ENCODE measurements at places on chromosomes 5 and 9.

DNA sequence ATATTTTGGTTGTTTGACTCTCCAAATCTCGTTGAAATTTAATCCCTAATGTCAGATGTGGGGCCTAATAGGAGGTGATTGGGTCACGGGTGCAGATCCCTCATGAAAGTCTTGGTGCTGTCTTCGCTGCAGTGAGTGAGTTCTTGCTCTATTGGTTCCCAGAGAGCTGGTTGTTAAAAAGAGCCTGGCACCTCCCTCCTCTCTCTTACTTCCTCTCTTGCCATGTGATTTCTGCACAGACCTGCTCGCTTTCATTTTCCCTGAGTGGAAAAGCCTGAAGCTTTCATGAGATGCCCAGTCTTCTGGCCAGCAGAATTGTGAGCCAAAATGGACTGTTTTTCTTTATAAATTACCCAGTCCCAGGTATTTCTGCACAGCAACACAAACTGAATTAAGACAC lies 221.6 kb downstream of the MAT2B start:
- no peak for DNase-seq

DNA sequence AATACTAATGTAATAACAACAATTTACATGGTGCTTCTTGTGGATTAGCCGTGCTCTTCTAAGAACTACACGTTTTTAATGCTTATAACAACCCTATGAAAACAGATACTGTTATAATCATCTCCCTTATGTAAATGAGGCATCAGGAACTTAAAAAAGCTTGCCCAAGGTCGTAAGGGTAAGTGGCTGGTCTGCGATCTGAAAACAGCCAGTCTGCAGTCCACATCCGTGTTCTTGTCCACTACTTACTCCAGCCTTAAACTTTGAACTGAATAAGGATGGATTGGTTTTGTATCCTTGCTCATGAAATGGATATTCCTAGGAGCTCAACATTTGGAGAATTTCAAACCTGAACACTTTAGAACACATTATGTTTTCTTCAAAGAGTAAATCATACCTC lies 26.7 kb downstream of the PAM start:
- DNase-seq, result no peak

DNA sequence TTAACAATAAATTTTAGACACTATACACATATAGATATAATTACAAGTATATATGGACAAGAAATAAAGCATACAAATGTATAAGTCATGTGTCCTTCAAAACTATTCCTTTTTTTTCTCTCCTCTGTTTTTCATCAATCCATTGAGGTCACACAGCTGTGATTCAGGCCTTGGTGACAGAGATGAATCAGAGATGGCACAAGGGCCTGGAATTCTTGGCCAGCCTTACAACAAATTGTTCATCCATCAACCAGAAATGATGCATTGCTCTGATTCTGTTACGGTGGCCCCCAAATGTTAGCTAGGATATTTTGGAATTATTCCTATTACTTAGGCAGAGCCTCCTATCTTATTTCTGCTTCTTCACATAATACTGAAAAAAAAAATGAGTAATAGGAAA lies 108.7 kb upstream of the MPDZ start:
- DNase-seq, result no peak

GRCh38 chr5:170631466-170632195 lies 127.8 kb downstream of the KCNIP1 start:
- DNase-seq, result no peak

DNA sequence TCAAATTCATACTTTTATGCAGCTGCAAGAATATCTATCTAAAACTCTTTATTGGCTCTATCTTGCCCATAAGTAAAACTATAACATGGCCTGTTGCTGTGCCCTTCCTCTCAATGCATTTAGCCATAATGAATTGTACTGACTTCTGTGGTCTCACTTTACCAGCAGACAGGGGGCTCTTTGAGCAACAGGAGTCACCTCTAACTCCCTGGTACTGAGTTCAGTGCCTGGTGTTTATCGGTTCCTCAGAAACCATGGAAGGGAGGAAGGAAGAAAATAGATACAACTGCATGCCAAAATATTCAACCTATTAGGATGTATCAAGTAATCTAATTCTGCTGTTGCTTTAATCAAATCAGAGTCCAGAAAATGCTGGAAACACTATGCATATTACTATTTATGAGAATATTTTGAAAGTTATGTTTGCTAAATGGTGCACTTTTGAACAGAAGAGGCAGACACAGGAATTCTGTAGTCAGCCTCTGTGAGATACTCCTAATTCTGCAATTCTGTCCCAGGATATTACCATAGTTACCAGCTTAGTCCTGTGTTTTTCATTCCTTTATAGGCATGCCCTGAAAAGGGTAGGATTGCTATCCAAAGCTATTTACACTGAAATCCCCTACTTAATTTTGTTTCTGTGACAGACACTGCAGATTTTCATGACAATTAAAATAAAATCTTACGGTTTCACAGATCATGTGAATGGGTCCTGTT lies 89.8 kb downstream of the CD180 start:
- no peak for DNase-seq

DNA sequence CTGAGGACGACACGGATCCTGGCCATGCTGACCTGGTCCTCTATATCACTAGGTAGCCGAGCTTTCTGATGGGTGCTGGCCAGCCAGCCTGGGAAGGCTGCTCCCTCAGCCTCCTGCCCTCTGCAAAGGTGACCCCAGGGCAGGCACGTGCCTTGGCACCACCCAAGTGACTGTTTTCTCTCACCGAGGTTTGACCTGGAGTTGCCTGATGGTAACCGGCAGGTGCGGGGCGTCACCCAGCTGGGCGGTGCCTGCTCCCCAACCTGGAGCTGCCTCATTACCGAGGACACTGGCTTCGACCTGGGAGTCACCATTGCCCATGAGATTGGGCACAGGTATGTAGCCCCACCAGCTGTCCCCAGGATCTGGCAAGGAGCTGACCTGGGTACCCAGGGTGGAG lies 3.8 kb downstream of the ADAMTS13 start:
- DNase-seq, result no peak

DNA sequence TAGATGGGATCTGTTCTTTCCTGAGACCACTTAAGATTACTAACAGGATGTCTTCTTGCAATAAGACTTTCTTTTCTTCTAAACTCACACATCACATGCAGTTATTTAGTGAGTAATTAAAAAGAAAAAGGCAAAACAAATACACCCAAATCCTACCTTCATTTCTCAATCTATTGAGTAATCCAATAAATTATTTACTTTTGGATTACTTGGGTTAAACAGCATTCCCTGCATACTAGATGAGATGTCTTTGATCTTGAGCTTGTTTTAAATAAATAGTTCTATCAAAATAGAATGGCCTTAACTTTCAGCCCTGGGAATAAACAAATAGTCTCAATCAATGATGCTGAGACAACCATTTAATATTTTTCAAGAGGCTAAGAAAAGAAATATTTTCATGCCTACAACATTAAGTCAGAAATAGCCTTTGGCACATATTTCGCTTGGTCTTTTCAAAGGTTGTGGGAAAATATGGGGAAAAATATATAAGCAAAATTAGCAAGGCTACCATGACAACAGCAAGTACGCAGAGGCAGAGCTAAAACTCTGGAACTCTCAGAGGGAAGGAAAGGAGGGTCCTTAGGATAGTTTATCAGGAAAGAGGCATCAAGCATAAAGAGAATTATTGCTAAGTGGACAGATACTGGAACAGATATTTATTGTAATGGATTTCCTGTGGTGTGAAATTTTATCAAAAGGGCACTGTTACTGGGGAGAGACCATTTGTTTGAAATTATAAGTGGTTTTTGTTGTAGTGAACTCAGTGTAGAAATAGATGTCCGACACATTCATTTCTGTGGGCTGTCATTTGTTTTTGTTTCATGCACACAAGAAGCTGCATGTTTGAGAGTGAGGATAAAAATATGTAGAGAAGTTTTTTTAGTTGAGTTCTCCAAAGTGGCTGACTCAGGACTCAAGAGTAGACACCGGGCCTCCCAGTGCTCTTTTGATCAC lies 70.2 kb upstream of the CDH6 start:
- DNase-seq, result no peak

- no peak for DNase-seq
Observed at GRCh38 chr5:9361835-9362234, 184.0 kb downstream of the SEMA5A start.

DNA sequence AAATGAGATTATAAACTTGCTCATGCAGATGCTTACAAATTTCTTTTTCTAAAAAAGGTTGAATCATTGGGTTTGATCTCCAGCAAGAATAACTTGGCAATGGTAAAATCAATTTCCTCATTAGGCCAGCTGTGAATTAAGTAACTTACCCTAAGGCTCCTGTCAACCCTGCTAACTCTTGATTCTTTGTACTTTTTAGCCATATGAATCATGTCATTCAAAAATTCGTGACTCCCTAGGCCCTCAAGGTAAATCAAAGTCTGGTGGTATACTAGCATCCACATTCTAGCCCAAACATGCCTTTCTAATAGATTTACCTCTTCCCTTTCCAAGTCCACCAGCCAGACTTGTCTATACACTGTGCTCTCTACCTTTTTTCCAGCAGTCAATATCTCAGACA lies 420.8 kb upstream of the BRINP1 start:
- no peak for DNase-seq

DNA sequence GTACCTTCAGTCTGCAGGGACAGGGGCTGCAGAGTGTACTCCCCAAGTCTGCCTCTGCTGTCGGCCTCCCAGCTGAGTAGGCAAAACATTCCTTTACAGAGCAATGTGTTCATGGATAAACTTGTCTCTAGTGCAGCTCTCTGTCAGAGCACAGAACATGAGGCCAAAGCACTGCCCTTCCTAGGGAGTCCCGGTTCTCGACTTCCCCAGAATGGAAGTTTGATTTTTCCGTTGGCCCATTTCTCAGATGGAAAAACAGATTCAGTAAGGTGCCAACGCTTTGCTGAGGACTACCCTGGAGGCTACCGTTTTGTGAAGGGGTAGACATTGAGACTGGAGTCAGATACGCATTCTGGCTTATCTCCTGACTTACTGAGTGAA lies 422 bp upstream of the TRIM32 start:
- DNase-seq, result no peak

DNA sequence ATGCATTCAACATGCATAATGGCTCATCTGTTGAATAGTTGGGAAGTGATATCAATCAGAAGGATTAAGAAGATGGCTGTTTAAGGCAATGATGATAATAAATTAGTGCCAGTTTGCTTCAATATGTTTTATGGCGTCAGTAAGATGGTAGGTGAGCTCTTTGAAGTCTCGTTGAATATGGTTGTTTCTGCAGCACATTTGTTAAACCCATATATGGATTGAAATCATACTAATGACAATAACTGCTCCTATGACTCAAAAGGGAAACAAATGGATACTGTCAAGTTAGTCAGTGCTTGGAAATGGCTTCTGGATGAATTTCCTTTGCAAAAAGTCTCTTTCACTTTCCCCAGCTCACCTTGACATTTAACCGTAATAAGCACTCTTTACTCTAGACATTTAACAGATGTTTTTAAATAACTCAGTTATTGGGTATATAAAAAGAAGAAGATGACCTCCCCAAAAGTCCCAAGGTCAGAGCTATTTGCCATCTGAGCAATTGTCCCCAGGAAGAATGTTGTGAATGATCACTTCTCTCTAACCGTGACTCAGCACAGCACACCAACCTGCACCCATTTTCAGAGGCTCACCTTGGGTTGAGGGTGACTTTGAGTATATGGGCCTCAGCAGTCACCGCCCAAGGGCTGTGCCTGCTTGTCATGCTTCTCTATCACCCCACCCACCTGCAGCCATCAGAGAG lies 133.4 kb downstream of the GRIA1 start:
- no peak for DNase-seq

DNA sequence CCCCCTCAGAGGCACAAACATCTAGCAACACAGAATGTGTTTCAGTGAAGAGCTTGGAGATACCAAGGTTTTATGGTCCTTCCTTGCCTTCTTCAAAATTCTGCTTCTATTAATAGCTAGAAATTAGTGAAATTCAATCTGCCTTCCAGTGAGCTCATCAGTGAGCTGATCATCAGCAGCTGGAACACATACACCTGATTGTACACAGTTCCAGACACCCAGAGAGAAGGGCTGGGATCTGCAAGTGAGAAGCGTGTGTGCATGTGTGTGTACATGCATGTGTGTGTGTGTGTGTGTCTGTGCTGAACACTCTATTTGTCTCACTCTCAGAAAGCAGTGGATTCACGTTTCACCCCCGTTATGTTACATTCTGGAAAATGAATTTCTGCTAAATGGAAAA lies 28.5 kb downstream of the CFAP90 start:
- DNase-seq, result no peak

DNA sequence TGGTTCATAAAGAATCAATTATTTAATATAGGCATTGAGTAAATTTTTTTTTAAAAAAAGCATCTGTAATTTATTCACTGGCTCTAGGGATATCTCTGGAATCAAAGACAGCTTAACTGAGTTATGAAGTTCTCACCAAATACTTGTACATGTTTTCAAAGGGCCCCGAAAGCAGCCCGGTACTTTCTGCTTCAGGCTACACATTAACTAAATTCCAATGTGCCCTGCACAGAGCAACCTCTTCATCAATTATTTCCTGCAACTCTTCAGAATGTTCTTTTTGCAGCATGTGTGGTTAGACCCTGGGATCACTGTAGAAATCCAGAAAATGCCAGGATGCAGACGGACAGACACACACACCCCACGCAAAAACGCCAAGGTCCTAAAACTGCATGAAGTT lies 209.0 kb downstream of the EFNA5 start:
- no peak for DNase-seq

- DNase-seq, result no peak
Observed at GRCh38 chr9:4124266-4124665, 175.6 kb downstream of the GLIS3 start.

- DNase-seq, result no peak
Observed at GRCh38 chr9:125361837-125362531, 100.4 kb downstream of the GAPVD1 start.

DNA sequence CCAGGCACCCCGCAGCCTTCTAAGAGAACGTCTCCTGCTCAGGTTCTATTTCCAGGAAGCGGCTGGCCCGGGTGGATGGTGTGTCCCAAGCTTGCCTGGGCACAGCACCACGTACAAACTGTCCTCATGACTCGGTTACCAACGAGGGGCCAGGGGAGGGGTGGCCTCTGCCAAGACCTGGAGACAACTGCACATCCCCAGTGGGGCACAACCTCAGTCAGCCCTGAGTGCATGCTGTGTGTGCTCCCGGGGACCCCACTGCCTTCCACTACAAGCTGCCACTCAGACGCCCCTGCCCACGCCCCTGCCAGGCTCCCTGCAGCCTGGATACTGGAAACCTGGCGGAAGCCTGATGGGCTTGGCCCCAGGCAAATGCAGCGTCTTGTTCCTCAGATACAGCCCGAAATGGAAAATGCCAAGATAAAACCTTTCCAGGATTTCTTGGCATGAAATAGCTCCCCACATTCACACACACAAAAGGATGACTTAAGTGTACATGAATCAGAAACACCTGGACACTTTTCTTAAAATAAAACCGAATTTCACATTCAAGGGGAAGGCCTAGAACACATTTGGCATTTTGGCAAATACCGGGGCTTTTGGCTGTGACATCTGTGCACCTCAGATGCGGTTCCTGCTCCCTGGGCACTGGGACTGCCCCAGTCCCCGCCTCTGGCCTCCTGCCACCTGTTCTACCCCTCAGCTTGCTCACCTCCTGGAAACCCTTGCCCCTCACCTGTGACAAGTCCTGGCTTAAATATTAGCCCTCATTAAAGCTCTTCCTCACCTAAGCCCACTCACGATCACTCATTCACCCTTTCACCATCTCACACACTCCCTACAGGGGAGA lies 62.5 kb downstream of the COL23A1 start:
- DNase-seq, result no peak

- no peak for DNase-seq
Observed at GRCh38 chr5:28729067-28729466, 1690.7 kb upstream of the CDH9 start.

- DNase-seq, result no peak
Observed at GRCh38 chr5:94693043-94693822, 74.8 kb downstream of the SLF1 start.

Measured in stimulated activated CD4-positive, alpha-beta T cell treated with anti-CD3 and anti-CD28 coated beads, TNF-alpha, amount 100 ng/mL, for 24 hours (primary cell).